T-cell (primary cell): ENCODE measurements at places on chromosomes 2 and 18.

DNA sequence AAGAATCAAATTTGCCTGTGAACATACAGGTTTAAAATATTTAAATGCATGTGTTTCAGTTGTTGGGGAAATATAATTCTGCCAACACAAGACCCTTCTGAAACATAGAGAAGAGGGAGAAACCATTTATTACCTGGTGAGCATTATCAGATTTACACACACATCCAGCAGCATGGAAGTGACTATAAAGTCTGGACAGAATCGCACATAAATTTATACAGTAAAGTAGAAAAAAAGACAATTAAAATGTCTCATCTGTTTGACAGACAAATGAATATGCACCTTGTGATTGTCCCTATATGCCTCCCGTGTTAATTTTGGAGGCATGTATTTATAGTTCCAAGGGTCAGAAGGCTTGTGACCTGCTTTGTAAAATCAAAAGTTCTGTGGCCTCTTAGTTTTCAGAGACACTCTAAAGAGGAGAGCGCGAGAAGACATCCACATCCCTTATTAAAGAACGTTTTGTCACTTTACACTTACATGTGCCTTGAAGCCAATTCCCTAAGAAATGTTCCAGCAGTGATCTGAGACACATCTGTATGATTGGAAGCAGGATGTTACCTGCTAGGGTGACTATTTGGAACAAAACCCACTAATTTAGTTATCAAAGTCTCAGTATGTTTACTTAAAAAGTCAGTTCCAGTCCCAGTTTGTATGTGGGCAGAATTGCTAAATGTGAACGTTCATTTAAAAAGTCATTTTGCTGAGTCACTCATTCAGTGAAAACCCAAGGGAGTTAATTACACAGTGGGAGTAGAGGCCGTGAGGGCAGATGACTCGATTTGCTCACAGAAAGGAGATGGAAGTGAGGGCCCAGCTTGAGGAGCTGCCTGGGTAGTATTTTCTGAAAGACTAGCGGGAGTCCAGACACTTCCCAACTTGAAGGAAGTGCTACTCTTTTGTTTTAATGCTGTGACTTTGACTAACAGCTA, 527.6 kb upstream of the MEX3C start:
- no peaks in the 10 kb centered on the region for H3K27me3 ChIP-seq
- no peak overlapping the region for H3K4me3 ChIP-seq
- H3K4me1 ChIP-seq: no peaks in the 10 kb centered on the region
- H3K36me3 ChIP-seq: no peaks in the 10 kb centered on the region

GRCh38 chr2:66547118-66547517, 112.2 kb downstream of the MEIS1 start:
- H3K36me3 ChIP-seq: no peaks in the 10 kb centered on the region
- no peak overlapping the region for H3K4me3 ChIP-seq
- H3K4me1 ChIP-seq: no peaks in the 10 kb centered on the region
- no peak for DNase-seq
- no peaks in the 10 kb centered on the region for H3K27me3 ChIP-seq
- no peak overlapping the region for H3K27ac ChIP-seq

DNA sequence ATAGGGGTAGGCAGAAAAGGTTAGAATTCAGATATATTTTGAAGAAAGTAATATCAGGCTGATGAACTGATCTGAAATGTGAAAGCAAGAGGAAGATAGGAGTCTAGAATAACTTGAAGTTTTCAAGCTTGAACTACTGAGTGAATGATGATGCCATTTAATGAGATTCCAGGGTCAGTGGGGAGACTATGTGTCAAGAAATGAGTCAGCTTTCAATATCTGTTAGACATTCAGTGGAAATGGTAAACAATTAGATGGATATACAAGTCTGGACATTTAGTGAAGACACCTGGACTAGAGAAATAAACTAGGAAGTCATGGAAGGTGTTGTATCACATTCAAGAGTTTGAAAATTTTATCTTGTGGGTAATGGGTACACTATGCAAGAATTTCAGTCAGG, 326.9 kb downstream of the FSIP2 start:
- no peak overlapping the region for H3K27ac ChIP-seq
- no peaks in the 10 kb centered on the region for H3K36me3 ChIP-seq
- no peak overlapping the region for H3K4me3 ChIP-seq
- DNase-seq: no peak
- H3K4me1 ChIP-seq: no peaks in the 10 kb centered on the region

DNA sequence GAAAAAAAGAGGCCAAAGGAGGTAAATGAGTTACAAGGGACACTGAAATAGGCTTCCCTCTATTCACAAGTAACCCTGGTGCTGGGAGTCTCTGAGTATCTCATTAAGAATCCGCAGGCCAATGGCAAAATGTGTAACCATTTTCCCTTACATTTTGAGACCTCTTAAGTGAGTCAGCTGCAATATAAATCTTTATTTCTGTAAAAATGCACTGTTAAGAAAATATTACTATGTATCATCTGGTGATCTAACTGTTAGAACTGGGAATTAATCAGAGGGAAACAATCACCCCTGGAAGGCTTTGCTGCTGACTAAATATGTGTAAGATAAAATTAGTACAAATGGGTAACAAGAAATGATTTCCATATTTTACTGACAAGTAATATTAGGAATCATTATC, 483.1 kb upstream of the CHST9 start:
- no peaks in the 10 kb centered on the region for H3K4me1 ChIP-seq
- H3K36me3 ChIP-seq: no peaks in the 10 kb centered on the region
- no peak overlapping the region for H3K27ac ChIP-seq
- H3K27me3 ChIP-seq: no peaks in the 10 kb centered on the region
- no peak for DNase-seq

DNA sequence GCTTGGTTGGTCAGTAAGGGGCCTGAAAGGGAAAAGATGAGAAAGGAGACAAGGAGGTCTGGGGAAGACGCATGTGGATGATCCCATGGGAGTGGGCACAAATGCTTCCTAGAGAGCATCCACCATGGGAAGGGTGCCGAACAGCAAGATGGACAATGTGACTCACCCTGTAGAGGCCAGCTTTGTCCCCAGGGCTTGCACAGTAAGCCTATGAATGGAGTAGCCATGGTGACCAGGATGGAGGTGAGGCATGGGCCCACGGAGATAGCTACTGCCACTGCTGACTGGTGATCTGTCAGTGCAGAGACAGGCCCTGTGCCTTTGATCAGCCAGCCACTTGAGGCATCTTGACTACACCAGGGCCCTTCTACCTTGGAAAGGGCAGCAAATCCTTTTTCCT, 172.6 kb downstream of the HAUS1 start:
- H3K4me1 ChIP-seq: no peaks in the 10 kb centered on the region
- no peak overlapping the region for H3K4me3 ChIP-seq
- H3K27ac ChIP-seq: no peak overlapping the region
- DNase-seq: no peak
- H3K36me3 ChIP-seq: peaks cover 2% of the 10 kb centered on the region

DNA sequence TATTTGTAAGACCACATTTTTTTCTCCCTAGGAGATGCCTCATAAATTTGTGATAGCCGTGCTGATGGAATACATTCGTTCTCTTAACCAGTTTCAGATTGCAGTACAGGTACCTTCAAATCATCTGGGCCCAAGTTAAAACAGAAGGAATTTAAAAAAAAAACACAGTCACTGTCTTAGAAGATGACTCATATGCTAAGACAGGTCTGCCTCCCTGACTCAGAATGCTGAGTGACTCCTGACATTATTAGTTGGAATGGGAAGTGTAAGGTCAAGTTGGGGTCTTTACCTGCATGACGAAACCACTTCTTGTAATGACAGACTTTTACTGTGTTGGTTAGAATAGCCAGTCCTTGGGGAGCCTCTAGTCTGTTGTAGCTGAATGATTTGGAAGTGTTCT, 26.3 kb downstream of the RMC1 start:
- H3K27ac ChIP-seq: no peak overlapping the region
- no peak overlapping the region for H3K4me3 ChIP-seq
- peaks cover 91% of the 10 kb centered on the region for H3K36me3 ChIP-seq
- DNase-seq: no peak

DNA sequence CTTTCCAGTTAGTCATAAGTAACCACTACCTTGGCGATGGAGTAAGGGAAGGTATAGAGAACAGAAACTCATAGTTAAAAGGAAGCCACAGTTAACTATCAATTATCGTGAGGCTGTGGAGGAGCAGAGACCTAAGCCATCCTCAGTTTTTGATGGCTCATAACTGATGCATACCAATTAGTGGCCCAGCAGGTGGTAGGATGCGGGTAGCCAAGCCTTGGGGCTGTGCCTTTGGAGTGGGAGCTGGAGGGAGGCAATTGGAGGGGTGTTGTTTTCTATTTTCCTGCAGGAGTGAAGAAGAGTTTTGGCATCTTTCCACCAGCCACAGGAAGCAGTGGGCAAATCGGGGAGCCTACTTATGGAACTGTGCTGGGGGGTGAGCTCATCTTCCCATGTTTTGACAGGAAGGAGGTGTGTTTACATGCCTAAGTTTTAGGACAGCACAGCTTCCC, 194.8 kb downstream of the TPGS2 start:
- H3K27ac ChIP-seq: no peak overlapping the region
- no peak overlapping the region for H3K4me3 ChIP-seq
- no peak for DNase-seq
- peaks cover 10% of the 10 kb centered on the region for H3K27me3 ChIP-seq
- H3K4me1 ChIP-seq: no peaks in the 10 kb centered on the region

DNA sequence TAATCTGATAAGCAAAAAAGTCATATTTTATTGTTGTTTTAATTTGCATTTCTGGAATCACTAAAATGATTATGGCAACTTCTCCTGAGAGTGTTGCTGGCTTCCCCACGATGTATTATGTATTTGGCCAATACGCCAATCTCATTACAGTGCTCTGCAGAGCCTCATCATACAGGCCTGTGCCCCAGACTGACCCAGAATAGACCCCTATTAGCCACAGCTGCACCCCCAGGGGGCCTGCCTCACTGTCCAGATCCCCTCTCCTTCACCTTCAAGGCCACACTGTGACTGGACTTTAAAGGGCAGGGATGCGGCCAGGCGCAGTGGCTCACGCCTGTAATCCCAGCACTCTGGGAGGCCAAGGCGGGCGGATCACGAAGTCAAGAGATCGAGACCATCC, 17.4 kb upstream of the COX7A2L start:
- no peak overlapping the region for H3K4me3 ChIP-seq
- no peak for DNase-seq
- peaks cover 10% of the 10 kb centered on the region for H3K27me3 ChIP-seq
- no peak overlapping the region for H3K27ac ChIP-seq
- no peaks in the 10 kb centered on the region for H3K4me1 ChIP-seq

DNA sequence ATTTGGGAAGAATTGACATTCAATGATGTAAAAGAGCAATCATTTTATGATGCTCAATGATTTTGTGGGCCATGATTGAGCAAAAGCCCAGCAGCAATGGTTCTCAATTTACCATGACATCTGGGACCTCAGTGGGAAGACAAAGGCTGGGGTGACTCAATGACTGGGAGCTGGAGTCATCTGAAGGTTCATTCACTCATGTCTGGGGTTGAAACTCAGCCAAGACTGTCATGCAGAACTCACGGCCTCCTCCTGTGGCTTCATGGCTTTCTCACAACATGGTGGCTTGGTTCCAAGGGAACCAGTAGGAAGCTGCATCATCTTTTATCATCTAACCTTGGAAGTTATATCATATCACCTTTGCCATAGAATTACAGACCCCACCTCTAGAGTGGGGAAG, 45.1 kb upstream of the CD226 start:
- no peak for DNase-seq
- no peaks in the 10 kb centered on the region for H3K27me3 ChIP-seq
- no peak overlapping the region for H3K4me3 ChIP-seq
- H3K27ac ChIP-seq: no peak overlapping the region
- H3K36me3 ChIP-seq: no peaks in the 10 kb centered on the region

DNA sequence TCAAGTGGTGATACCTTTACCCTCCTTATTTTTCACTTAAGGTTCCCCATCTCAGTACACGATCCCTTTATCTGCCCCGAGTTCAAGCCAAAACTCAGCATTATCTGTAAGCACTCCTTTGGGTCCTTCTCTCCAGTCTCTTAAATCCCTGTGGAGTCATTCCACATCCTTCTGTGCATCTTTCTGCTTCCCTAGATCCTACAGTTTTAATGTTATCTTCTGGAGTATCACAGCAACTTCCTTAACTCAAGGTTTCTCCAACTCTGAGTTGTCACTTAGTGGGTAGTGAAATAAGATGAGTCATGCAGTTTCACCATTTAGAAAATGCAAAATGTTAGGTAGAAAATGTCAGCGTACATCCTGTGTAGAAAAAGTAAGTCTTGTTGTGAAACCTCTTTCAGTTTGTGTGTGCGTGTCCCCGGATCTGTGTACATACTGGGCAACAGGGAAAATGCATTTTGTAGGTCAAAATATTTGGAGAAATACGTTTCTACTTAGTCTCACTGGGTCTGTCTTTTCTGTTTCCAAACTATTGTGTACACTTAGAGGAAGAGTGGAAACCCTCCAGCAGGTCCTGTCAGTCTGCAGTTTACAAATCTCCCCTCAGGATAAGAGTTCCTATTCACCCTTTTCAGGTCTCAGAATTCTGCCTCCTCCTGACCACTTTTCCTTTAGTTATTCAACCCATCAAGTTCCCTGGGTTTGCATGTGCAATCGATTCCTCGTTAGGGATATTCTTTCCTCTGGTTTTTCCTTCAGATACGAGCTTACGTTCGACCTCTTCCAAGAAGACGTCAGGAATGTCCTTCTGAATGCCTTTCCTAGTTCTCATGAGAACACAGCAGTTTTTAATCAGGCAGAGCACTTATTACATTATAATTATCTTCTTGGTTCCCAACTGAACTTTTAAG, 154.8 kb downstream of the TGIF1 start:
- no peak for DNase-seq
- H3K27ac ChIP-seq: peak overlapping the region; percentile 85
- no peaks in the 10 kb centered on the region for H3K27me3 ChIP-seq
- H3K36me3 ChIP-seq: peaks cover 3% of the 10 kb centered on the region
- peak overlapping the region; percentile 50 for H3K4me3 ChIP-seq
- peaks cover 44% of the 10 kb centered on the region for H3K4me1 ChIP-seq

GRCh38 chr2:216117561-216118340, 8.6 kb downstream of the XRCC5 start:
- DNase-seq: no peak
- H3K4me1 ChIP-seq: peaks cover 39% of the 10 kb centered on the region
- H3K36me3 ChIP-seq: peaks cover 16% of the 10 kb centered on the region
- no peak overlapping the region for H3K27ac ChIP-seq
